ENCODE measurements at places on chromosomes 4 and X. TPM values are rescaled to one million over a fixed set of nuclear protein-coding genes. Genes with fewer than 3 reads are reported as not detected.
A peak's percentile ranks its signal among the peaks of the same experiment; 100 is the strongest.

- no peak for DNase-seq
These were observed 1509.4 kb downstream of the TECRL start for GRCh38 chr4:62899646-62900364.

DNA sequence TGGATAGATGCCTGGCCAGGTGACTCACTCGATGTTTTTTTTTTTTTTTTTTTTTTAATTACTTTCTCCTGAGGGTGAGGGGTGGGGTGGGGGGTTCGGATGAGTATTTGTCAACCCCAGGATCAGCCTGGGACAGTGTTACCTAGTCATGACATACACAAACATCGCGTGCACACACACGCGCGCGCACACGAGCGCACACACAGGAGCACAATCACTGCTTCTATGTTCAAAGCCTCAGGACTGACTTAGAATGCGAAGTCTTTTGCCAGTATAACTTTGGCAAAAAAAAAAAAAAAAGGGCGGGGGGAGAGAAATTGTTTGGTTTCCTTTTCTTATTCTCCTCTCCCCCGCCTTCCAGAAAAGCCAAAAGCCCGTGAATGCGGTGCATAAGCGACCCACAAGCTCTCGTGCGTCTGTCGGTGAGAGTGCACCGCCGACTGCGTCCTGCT, 115.0 kb upstream of the TEX13C start:
- no peak for DNase-seq

DNA sequence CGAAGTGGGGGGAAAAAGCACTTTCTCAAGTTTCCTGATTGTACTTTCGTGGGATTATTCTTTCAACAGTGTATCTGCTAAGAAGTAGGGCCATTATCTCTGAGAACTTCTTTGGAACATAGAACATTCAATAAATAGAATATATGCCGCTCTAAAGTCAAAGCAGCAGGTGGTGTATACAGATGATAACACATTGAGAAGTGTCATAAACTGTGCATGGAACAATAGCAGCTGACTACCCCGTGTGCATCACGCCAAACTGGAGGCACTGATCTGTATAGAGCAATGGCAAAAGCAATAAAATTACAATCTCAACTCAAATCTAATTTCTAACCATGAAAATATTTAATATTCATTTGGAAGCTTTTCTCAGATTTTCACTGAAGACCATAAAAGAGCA, 175.3 kb downstream of the DCTD start:
- DNase-seq, result no peak

- DNase-seq, result no peak
These were observed 75.7 kb downstream of the ANXA3 start for GRCh38 chr4:78627046-78627965.

GRCh38 chr4:185379326-185380295, 16.1 kb downstream of the LRP2BP start:
- DNase-seq, result no peak

DNA sequence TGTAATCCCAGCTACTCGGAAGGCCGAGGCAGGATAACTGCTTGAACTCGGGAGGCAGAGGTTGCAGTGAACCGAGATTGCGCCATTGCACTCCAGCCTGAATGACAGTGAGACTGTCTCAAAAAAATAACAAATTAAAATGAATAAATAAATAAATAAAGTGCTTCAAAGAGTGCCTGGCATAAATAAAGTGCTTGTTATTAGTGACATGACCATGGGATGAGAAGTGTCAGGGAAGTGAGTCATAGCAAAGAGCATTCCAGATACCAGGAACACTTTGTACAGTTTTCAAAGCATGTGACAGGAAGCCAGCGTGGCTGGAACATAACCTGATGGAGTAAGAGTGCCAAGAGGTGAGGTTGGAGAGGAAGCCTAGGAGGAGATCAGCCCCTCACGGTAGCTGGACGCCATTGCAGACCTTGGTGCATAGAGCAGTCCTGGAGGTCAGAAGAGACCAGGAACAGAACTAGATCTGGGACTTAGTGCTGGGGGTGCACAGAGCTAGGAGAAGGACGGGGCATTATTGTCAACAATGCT, 6.0 kb upstream of the WDR13 start:
- DNase-seq, result no peak

DNA sequence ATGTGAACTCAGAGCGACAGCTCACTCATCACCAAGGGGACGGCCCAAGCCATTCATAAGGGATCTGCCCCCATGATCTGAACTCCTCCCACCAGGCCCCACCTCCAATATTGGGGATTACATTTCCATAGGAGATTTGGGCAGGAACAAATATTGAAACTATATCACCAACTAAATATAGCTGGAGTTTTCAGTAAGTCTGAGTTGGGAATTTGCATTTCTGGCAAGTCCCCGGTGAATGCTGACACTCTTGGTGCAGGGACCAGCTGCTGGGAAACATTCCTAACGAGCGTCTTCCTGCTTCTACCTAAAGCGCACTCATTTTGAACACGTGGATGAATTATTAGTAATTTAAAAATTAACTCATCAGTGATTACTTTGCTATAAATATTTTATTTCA, 13.2 kb downstream of the CLDN34 start:
- DNase-seq, result no peak

DNA sequence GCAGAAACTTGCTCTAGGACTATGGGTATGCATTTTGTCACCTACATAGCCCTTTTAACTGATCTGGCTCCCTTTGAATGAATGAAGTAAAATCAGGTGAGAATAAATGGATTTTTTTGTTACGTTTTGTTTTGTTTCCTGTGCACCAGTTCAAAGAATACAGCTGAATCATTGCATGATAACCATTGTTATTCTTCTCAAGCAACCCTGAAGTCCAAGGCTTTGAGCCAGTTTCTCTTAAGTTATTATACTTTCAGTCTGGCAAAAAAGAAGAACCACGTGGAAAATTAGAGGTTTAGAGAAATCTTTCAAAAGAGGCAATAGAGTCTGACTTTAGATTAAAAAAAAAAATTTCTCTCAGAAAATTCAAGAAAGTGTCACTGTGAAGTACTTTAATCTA, 398.6 kb upstream of the TECRL start:
- no peak for DNase-seq

- no peak for DNase-seq
These were observed 59.9 kb upstream of the TBC1D14 start for GRCh38 chr4:6849691-6850090.

GRCh38 chr4:66554826-66555225, 884.5 kb upstream of the EPHA5 start:
- DNase-seq, result no peak

DNA sequence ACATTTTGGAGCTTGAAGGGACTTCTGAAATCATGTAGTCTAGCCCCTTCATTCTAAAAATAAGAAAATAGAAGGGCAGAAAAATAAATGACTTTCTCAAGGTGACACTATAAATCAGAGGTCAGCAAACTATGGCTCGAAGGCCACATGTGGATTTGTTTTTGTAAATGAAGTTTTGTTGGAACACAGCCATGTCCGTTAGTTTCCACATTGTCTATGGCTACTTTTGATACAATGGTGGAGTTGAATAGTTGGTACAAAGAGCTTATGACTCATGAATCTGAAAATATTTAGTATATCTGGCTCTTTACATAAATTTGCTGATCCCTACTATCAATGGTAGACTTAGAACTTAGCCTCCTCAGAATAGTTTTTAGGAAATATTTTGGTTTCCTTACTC, 302.4 kb upstream of the PRPS2 start:
- DNase-seq, result no peak

DNA sequence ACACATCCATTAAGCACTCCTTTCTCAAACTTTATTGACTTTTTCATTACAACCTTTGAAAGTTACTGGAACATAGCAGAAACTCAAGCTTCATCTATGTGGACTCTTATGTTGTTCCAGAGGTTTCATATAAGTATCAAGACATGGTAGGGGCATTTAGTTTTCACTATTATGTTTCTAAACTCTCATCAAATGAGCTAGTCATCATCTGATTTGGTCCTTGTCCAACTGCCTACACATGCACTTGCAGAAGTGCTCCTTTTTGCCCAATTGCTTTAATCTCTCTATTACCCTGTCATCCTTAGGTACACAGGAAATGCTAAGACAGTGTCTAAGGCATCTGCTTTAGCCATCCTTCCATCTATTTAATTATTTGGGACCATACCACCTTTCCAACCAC, 42.2 kb upstream of the EPGN start:
- DNase-seq, result no peak

GRCh38 chr4:33696586-33696985, 2547.7 kb downstream of the ARAP2 start:
- DNase-seq, result no peak

DNA sequence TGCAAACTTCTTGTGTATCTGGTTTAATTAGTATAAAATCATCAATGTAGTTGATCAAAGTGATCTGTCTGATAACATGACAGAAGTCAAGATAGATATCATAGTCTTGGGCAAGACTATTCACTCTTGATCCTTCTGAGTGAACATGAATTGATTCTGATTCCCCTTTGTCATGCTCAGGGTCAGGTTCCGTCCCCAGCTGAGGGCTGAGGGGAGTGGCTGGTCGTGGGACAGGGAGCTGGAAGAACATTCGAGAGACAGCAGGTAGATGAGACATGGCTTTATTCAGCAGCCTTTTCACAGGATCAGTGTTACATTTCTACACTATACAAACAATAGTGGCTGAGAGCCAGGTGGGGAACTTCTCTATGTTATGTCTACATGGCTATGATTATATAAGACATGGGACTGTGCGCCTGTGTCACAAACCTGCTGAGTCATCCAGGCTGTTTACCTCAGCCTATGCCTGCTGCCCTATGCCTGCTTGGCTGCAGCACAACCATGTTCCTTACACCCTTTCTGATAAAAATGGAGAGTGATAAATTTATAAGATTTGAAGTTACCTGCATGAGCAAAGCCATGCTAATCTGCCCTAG, 586.9 kb upstream of the NR3C2 start:
- DNase-seq, result no peak

DNA sequence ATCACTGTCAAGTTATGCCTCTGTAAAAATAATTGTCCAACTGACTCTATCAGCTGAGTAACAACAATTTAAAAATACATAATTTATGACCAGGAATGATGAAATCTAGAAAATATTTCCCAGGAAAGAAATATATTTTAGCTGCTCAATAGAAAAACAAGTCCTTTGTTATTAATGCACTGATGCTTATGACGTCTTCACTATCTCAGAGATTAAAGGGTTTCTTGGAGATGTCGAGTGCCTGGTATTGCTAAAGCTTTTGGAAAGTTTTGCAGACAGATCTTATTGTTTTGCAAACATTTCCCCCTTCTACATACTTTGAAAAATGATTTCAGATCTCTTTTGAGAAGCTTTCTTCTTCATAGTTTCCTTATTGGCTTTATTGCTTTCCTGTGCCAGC, 154.6 kb upstream of the RPS6KA3 start:
- DNase-seq, result no peak

GRCh38 chrX:29826742-29827141, 388.6 kb upstream of the MAGEB2 start:
- no peak for DNase-seq

- no peak for DNase-seq
These were observed 571.9 kb upstream of the LCORL start for GRCh38 chr4:18593297-18594002.

GRCh38 chr4:129668092-129668491, 572.1 kb downstream of the C4orf33 start:
- no peak for DNase-seq

DNA sequence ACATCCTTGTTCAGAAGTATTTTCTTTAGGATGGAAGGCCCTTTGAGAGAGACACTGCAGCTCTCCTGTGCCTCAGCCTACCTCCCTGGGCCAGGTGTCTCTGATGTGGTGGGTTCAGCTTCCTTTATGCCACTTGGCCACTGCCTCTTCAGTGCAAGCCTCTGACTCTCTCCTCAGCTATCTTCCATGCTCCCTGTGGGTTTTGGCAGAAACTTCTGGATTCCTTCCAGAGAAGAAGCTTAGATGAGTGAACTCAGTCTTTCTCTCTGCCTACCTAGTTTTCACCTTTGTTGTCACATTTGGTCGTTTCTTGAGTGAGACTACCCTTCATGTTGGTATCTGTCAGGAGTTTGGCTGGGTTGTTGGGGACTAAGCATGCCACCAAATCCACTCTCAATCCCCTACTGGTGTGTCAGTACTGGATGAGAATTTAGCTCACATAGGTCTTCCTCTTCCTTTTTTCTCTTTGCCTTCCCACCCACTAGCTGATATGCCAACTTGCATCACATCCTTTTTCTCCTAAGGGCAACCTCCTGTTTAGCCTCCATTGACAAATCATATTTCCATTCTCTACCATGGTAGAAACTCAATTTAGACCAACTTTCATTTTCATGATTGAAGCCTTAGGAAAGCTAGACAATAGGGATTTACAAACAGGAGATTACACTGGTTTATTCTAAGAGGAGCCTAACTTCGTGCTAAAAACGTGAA, 32.0 kb downstream of the IL15 start:
- no peak for DNase-seq

DNA sequence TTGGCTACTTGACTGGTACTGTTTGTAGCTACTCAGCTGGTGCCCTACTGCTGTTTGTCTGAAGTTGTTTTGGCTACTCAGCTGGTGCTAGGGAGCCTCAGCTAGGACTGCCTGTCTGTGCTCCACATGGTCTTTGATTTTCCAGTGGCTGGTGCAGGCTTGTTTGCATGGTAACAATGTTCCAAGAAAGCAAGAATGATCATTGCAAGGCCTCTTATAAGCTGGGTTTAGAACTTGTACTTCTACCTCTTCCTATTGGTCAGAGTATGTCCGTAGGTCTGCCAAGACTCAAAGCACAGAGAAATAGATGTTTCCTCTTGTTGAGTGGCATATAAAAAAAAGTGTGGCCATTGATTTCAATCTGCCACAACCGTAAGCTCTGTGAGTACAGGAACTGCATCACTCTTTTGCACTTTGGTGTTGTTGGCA, 17.6 kb downstream of the NFKB1 start:
- no peak for DNase-seq

- peak; percentile 97 for DNase-seq
These were observed 247 bp upstream of the PPA2 start for GRCh38 chr4:105474099-105474518.

DNA sequence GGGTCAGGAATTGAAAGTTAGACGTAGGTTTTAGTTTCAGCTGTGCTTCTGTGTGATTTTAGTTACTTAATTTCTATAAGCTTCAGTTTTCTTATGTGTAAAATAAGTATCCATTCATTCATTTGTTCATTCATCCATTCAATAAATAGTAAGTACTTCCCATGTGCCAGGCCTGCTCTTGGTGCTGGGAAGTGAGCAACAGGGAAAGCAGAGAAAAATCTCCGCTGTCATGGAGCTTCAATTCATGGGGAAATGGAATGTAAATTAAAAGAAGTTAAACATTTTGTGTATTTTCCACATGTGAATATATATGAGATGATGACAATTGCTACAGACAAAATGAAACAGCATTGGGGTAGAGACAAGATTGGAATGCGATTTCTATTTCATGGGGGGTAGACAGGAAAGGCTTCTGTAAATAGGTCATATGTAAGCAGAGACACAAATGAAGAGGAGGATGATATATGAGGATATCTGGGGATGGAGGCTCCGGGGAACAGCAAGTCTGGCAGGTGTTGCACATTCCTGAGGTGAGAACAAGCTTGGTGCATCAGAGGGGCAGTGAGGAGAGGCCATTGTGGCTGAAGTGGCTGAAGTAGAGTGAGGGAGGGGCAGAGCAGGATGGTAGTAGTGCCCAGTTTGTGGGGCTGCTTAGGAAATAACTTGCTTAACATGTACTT, 66.2 kb downstream of the FHIP1A start:
- DNase-seq, result no peak

NR0B1 gene
- not detected for total RNA-seq

ADH1B gene
- 529 TPM for total RNA-seq

RHOH gene
- 4.2 TPM for total RNA-seq

FRMPD4 gene
- total RNA-seq, result 0.19 TPM

FMR1NB gene
- not detected for total RNA-seq

GLRA2 gene
- total RNA-seq, result not detected

TMEM271 gene
- not detected for total RNA-seq

ATP7A gene
- 11.9 TPM for total RNA-seq

HS6ST2 gene
- 0.43 TPM for total RNA-seq

Measured in posterior vena cava (tissue), 2 donors.